Pulmonary artery endothelial cell (primary cell): ENCODE measurements at places on chromosomes 4 and X. TPM values are rescaled to one million over a fixed set of nuclear protein-coding genes. Genes with fewer than 3 reads are reported as not detected.

- no peak for DNase-seq
Measured at GRCh38 chrX:107675823-107676555, 47.7 kb downstream of the PRPS1 start.

DNA sequence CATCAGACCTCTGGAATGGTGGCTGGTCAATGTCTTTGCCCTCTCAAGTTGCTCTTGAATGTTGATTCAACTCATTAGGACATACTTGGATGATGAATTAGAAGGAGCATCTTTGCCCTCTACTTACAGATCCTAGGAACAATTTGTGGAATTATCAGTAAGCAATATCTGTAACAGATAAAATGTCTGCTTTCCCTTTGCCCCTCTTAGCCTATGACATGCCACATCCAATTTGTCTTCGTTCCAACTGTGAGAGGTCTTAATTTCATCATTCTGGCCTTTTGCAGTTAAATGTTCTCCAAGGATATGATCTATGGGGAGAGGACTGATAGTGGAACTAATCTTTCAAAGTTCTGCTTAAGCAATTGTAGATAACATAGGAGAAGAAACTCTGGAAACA lies 148.3 kb downstream of the PDE5A start:
- no peak for DNase-seq

GRCh38 chr4:154529728-154530519 lies 20.3 kb downstream of the PLRG1 start:
- DNase-seq = no peak

DNA sequence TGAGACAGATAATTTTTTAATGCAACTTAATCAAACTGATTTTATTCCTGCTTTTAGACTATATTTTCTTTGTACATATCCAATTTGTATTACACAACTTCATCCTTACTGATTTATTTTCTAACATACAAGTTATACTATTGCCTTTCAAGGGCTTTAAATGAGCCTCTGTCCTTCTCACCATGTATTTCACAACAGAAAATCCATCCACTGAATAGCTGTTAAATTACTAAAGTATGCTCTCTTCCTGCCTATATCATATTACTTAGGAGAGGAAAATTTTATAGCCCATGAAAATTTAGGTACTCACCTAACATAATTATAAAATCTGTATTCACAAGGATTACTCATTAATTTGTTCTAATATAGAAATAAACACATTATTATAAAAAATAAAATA lies 528.6 kb downstream of the ANKRD50 start:
- no peak for DNase-seq

- no peak for DNase-seq
Measured at GRCh38 chrX:9110808-9111207, 76.9 kb upstream of the FAM9B start.

DNA sequence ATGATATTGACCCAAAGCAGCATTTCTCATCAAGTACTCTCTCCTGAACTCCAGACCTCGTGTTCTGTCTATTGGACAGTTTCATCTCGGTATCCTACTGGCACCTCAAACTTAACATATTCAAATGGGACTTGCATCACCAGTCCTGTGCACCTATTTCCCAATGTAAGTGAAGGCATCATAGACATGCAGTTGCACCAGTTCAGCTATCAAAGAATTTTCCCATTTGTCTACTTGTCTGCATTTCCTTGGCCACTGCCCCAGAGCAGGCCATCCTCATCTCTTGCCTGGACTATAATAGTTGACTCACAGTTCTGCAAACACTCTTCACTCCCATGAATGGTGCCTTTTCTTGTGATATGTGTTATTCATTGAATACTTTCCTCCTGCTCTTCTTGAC lies 11.3 kb upstream of the LIMCH1 start:
- no peak for DNase-seq

GRCh38 chr4:165370530-165370929 lies 8.3 kb upstream of the CPE start:
- DNase-seq = no peak

DNA sequence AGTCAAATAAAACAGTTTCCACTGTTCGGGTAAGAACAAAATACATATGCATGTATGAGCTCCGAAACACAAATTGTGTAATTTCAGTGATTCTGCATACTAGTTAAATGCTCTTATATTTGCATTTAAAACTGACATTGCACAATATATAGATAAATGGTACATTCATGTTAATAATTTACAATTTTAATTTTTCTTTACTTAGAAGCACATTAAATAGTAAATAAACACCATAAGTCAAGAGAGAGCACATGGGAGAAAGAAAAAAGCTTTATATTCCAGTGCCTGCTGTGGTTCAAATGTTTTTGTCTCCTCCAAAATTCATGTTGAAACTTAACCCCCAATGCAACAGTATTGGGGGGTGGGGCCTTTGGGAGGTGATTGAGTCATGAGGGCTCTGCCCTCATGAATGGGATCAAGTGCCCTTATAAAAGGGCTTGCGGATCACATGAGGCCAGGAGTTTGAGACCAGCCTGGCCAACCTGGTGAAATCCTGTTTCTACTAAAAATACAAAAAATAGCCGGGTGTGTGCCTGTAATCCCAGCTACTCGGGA lies 322.9 kb downstream of the BCOR start:
- DNase-seq = no peak

DNA sequence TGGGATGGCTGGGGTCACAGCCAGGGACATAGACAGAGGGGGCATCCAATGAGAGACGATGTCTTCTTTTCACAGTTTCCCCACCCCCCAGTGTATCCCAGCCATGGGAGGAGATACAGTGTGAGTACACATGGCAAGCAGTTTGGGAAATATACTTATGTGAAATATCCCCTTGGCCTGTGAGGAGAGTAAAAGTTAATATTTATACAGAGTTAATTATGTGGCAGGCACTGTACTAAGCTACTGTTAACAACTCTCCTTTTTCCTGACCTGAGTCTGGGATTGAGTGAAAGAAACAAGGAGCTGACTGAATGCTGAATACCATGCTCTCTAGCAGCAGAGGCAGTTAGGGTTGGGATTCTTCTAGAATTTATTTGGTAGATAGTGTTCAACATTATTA lies 35.3 kb downstream of the HCCS start:
- no peak for DNase-seq

GRCh38 chr4:109172301-109172700 lies 130.2 kb downstream of the COL25A1 start:
- DNase-seq = no peak

- no peak for DNase-seq
Measured at GRCh38 chr4:185270037-185270436, 60.6 kb downstream of the SNX25 start.

GRCh38 chr4:114149-114548 lies 10.2 kb upstream of the ZNF718 start:
- no peak for DNase-seq

- no peak for DNase-seq
Measured at GRCh38 chr4:178414881-178415446, 972.7 kb upstream of the AGA start.

GRCh38 chr4:1356181-1356998 lies 9.4 kb downstream of the UVSSA start:
- peak; percentile 13 for DNase-seq

DNA sequence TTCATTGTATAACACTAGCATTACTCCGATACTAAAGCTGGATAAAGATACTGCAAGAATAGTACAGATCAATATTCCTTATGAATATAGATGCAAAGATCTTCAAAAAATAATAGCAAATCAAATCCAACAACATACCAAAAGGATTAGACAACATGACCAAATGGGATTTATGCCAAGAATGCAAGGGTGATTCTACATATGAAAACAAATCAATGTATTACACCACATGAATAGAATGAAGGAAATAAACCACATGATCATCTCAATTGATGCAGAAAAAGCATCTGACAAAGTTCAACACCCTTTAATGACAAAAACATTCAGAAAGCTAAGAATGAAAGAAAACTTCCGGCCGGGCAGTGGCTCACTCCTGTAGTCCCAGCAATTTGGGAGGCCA lies 42.8 kb downstream of the CUL4B start:
- DNase-seq = peak; percentile 54

GRCh38 chr4:142373610-142374009 lies 472.5 kb downstream of the INPP4B start:
- DNase-seq = no peak

GRCh38 chrX:131778269-131779218 lies 234.7 kb downstream of the OR13H1 start:
- DNase-seq = peak; percentile 40

- DNase-seq = no peak
Measured at GRCh38 chr4:36054694-36055422, 189.5 kb downstream of the ARAP2 start.

- no peak for DNase-seq
Measured at GRCh38 chr4:78742300-78742699, 33.9 kb upstream of the BMP2K start.

DNA sequence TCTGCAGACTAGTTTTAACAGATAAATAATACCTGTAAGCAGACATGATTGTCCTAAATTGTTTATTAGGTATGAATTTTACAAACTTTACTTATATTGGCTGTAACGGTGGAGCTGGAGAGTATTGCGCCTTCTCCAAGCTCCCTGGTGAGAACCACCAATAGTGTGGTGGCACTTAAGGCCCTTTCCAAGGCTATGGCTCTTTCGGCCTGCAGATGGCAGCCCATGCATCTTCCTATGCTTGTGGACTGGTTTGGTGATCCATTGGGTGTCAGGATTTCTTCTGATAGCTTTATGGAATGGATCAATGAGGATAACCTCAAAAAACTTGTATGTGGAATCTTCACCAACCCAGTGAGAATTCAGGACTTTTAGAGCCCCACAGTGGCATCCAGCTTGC lies 7.8 kb downstream of the LARP1B start:
- DNase-seq = no peak

- DNase-seq = no peak
Measured at GRCh38 chr4:168257768-168258167, 60.8 kb downstream of the DDX60 start.

PNMA6F gene
- total RNA-seq = not detected in 2 replicates

ALG13 gene
- 40.6 and 43.0 TPM in 2 replicates for total RNA-seq

HMX1 gene
- not detected in 2 replicates for total RNA-seq

DLG3 gene
- 3.0 and 4.2 TPM in 2 replicates for total RNA-seq

EOLA1 gene
- 14.2 and 17.8 TPM in 2 replicates for total RNA-seq

MAGEA2B gene
- total RNA-seq = not detected in 2 replicates

ETFDH gene
- 15.9 and 20.3 TPM in 2 replicates for total RNA-seq

ARX gene
- total RNA-seq = not detected in 2 replicates

ARL9 gene
- 0.07 TPM in 2 replicates for total RNA-seq

HPGDS gene
- not detected in 2 replicates for total RNA-seq

TMEM184C gene
- 27.7 and 54.2 TPM in 2 replicates for total RNA-seq

C1QTNF7 gene
- total RNA-seq = under 0.01 TPM in 1 of 2 replicates, not detected in the other

ARMCX2 gene
- 44.7 and 52.7 TPM in 2 replicates for total RNA-seq

ADH1A gene
- not detected in 2 replicates for total RNA-seq
